ENCODE measurements at places on chromosomes 12 and 14. TPM values are rescaled to one million over a fixed set of nuclear protein-coding genes. Genes with fewer than 3 reads are reported as not detected.

The CLEC14A gene
- not detected for total RNA-seq

The FAM181A gene
- total RNA-seq: not detected

The PRR13 gene
- 387 TPM for total RNA-seq

The PLBD1 gene
- 3.8 TPM for total RNA-seq

The ABCD4 gene
- 33.0 TPM for total RNA-seq

The TMEM52B gene
- 0.13 TPM for total RNA-seq
